Naive thymus-derived CD8-positive, alpha-beta T cell (primary cell): ENCODE measurements at places on chromosomes 6 and 20.

DNA sequence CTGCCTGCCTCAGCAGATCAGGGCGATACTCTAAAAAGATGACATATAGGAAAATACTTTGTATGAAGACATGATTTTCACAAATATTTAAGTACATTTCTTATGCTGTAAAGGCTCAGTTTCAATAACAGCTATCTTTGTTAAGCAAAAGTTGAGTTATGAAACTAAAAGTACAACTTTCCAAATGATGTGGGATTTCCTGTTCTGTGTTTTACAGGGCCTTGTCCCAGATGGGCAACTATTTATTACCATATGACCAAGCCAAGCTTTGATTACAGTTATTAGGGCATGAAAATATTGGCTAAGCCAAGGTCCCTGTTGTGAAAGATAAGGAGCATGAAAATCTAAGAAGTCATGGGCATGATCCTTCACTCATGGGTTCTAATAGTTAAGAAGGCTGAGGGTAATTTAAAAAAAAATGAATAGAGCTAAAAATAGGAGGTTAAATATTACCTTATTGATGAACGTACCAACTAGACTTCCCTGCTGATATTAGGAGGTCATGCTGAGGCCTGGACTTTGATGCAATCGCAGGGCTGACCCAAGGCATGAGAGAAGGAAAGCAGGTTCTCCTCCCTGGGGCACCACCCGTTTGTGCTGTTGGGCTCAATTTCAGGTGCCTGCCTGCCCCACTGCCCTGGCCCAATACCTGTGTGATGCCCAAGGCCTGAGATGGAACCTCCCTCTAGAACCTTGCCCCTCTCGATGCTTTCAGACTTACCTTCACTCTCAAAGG, 294.4 kb upstream of the PRDM1 start:
- no peak for DNase-seq

DNA sequence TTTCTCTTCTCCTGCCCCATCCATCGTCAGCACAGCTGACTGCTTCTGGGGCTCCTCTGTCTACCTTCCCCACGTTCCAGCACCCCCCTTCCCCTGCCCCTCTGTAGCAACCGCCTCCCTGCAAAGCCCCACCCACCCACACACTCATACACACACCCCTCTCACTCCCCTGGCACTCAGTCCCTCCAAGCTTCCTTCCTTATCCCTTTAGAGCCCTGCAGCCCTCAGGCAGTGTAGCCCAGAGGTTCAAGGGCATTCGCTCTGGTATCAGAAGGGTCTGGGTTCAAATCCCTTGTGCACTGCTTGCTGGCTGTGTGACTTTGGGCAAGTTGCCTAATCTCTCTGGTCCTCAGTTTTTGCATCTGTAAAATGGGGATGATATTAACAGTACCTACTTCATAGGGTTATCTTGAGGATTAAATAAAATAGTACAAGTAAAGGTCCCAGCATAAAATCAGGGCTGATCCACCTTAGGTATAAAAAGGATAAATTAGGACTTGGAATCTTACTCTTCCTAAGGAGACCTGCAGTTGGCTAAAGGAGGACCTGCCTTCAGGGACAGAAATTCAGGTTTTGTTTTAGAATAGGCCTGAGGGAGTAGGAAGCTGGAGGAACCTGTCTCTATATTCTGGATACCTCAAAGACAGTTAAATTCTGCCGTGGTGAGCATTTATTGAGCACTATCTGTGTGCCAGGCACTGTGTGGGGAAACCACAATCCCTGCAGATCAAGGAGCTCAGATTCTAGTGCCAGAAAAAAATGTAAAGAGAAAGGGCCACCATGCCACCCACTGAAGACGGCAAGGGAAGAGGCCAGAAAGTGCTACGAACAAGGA, 94.1 kb downstream of the SNX5 start:
- DNase-seq: no peak

DNA sequence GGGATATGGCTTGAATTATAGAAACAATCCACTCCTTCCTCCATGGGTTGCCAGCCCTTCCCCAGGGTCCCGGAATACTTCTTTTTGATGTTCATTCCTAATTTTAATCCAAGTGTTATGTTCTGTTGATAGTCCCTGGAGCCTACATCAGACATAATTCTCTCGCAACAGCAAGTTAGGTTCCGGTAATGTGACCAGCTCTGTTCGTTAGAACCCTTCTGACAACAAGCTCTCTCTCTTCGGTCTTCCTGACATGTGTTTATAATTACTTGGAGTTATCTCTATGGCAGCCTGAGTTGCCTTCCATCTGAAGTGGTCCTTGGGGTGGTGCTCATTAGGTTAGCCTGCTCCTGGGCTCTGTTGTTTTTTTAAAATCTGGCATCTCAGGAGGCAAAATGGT, 506.9 kb upstream of the JARID2 start:
- no peak for DNase-seq

DNA sequence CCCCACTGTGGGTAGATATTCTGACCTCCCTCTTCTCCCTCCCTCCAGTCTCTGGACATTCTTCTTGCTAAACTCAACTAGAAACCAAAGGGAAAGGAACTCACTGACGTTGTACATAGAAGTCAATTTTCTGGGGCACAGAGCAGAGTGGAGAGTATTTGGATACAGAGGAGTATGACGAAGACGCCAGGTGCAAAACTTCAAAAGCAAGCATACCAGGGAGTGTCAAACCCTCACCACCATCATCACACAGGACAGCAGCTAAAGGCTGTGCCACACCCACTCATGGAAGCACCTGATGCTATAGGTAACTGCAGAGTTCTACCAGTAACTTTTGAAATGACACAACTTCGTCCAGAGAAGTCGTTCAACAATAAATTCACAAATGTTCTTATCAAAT, 64.8 kb downstream of the FYN start:
- DNase-seq: no peak

DNA sequence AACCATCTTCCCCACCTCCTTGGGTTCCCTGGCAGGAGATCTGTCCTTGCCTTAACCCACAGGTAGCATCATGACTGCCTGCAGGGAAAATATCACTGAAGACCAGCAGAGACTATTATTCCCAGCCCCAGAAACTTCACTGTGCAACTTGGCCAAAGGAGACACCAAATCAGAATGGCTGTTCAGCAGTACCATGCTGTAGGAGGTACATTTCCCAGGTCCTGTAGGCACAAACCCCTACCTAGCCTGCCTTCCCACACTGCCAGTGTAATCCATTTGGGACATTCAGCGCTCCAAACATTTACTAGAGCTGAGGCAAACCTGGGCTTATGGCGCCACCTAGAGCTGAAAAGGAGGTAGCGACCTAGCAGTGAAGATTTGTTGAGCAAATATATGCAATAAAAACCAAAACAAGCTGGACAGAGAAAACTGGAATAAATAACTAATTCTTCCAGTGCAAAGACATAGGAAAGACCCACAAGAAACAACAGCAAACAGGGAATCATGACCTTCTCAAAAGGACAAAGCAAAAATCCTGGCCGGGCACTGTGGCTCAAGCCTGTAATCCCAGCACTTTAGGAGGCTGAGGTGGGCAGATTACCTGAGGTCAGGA, 60.3 kb downstream of the VTA1 start:
- DNase-seq: peak; percentile 52

DNA sequence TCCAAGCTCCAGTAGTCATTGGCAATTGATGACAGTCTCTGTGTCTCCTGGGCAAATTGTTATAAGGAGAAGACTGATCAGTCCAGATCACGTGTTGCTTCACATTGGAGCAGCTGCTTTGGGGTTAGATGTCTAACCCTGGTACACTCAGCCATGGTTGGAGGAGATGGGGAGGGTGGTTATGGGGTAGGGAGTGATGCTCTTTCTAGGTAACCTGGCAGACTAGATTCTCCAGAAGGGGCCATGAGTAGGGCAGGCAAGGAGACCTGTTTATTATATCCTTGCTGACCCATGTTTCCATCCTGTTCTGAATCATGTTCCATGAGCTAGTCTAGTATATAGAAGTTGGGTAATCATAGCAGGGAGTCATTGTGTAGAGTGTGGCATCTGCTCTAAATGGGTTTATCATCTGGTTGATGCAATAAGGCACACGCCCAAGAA, 50.8 kb upstream of the BACH2 start:
- no peak for DNase-seq

DNA sequence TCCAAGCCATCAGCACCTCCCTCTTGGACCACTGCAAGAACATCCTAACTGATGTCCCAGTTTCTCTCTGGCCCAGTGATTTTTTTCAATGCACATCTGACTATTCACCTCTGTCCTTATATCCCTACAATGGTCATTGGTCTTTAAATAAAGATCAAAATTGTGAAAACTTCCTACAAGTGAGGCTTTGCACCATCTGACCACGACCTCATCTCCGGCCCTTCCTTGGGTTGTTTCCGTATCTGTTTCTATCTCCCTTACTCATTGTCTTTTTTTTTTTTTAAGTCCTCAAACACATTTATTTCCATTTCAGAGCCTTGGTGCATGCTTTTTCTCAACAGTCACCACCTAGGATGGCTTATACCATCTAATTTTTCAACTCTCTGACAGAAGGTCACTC, 88.1 kb downstream of the IPCEF1 start:
- no peak for DNase-seq

- DNase-seq: no peak
Observed at GRCh38 chr6:76418560-76419223, 346.2 kb upstream of the IMPG1 start.

- DNase-seq: no peak
Observed at GRCh38 chr20:8657664-8658063, 411.2 kb upstream of the PLCB4 start.

GRCh38 chr6:45756606-45757005, 259.1 kb downstream of the CLIC5 start:
- DNase-seq: no peak

DNA sequence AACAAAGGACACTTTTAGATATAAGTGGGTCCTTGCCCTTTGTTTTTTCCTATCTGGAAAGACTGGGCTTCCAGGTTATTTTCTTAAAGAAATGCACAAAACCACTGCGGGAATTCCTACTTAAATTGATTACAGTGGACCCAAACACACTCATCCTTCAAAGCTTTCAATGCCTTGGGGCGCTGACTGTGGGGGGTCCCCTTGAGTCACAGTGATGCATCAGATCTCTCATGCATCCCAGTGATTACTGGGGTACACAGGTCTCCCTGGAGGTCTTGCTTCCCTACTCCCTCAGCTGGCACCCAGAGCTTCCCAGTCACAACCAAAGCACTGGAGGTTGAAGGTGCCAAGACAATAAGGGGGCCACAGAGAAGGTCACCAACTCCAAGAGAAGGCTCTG, 20.7 kb downstream of the ABHD12 start:
- DNase-seq: no peak

DNA sequence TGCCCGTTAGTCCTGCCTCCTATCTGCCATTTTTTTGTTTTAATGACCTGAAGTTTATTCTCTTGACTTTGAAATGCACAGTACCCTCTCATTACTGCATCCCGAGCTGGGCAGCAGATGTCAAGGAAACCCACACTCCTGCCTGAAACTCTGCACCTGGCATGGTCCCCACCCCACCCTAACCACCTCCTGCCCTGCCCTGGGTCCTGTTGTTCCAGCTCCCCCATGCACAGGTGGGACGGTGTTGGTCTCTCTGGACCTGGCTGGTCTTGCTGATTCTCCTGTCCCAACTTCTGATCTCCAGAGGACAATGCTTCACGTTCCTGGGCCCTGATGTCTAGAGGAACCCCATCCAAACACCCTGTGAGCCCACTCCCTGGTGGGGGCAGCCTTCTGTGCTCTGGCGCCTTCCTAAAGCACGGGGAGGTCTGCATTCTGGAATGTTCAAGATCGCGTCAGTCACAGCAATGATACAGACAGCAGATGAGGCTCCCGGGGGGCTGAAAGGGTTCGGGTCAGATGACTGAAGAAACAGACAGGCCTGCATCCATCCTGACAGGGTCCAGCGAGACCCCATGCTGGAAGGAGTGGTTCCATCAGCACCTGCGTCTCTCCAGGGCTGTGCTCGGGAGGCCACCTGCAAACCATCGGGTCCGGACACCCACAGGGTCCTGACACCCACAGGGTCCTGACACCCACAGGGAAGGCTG, 73.6 kb downstream of the ERMARD start:
- DNase-seq: no peak

DNA sequence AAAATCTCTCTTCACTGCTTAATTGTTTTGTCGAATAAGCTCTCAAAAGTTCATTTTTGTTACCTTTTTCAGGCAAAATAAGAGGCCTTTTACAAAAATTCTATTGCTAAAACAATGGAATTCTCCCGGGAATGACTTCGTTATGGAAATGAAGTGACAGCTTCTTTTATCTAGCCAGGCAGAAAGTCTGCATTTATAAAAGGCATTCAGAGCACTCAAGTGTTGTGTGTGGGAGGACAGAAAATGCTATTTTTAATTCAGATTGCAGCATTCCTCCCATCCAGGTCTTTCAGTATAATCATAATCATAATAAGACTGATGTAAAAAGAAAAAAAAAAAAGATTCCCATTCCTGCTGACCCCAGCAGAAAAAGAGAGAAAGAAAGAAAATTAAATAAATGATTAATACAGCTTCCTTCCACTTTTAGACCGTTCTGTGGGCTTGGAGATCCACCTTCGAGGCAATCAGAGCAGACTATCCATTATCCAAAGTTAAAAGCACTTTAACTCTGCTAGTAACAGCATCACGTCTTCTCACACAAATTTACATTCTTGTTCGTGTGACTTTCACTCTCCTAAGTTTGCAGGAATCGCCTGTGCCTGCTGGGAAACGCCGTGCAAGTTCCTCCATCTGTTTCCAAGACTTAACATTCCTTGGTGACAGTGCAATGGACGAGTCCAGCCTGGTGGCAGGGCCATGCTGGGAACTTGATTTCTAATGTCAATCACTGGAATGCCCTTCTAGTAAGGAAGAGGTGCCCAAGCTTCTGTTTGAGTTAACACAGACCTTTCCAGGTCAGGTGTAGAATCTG, 258.8 kb downstream of the GMPR start:
- no peak for DNase-seq

DNA sequence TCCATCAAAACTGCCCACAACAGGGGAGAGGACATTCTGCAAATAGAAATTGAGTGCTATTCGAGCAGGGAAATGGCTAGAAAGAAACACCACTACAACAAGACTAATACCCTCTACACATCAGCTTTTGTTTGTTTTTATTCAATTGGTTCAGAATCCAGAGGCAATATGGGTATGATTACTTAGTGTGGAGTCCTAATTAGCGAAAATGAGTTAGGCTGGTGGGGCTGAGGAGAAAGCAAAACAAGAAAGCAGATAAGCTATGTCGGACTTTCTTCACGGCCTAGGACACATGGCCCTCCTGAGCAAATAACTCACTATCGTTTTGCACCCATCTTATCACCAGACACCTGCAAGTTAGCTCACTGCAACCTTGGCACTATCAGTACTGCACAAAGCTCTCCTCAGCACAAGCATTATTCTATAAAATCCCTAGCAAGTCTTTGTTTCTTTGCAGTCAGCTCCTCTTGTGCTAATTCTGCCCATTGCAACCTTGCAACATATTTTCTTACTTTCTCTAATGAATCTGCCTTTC, 31.3 kb upstream of the SH3BGRL2 start:
- DNase-seq: no peak

- DNase-seq: no peak
Observed at GRCh38 chr6:139944976-139945375, 570.5 kb upstream of the CITED2 start.

DNA sequence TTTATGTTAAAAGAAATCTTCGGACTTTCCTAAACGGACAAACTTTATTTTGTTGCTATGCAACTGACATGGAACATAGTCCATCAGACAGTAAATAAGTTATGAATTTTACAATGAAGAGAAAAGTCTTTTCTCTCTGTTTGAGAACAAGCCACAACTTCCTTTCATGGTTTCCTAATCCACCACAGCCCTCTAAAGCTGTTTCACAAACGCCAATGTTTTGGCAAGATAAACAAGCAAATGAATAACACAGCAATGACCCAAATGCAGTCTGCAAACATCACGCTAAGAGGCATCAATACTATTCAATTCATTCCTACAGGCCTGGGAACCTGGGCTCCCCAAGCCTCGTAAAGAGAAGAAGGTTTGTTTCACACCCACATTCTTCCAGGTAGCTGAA, 60.4 kb downstream of the HAO1 start:
- DNase-seq: no peak
